ENCODE measurements at places on chromosomes 5 and 9.
A peak's percentile ranks its signal among the peaks of the same experiment; 100 is the strongest.

GRCh38 chr5:143398451-143399237, 4.8 kb downstream of the NR3C1 start:
- peak; percentile 15 for DNase-seq

DNA sequence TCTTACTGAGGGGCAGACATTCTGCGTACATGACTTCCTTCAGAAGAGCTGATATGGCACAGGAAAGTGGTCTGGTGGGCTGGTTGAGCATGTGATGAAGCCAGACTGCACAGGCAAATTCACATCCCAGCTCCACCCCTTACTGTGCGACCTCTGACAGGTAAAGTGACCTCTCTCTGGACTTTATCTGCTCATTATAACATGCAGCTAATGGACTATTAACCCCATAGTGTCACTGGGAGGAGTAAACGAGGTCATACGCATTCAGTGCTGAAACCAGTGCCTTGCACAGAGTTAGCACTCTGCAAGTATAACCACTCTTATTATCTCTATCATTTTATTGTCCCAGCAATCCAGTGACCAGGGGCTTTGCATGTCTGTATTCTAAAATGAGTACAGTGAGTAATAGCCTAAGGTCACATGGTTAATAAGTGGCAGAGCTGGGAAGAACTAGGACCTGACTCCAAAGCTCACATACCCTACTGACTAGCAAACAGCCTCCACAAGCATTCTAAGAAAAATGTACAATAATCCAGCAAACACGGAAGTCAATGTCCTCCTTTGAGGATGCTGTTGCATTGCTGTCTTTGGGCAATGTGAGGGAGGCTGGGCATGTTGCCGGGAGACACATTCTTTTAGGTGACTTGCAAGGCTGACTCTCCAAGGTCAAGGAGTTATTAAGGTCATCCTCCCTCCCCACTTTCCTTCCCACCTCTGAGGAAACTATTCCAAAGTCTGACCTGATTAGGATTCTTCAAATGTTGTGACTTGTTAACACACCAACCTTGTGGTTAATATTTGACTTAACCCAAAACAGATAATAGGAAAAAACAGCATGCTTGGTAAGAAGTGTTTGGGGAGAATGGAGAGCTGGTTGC, 19.0 kb downstream of the GLRX start:
- DNase-seq, result no peak

GRCh38 chr5:121164632-121165031, 687.0 kb upstream of the FTMT start:
- DNase-seq, result no peak

DNA sequence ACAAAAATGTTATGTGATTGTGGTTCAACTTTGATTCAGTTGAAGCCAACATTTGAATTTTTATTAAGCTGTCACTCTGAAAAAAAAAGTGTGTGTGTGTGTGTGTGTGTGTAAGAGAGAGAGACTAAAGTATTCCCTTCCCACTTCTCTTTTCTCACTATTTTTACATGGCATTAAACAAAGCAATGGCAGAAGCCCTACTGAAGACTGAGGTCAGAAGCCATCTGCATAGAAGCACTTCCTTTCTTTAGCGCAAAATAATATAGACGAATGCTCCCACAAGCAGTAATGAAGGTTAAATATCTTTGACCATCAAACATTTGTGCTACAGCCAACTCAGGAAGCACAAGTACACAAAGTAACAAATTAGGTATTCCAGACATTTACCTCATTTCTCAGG, 540.5 kb downstream of the KCTD16 start:
- DNase-seq, result no peak

DNA sequence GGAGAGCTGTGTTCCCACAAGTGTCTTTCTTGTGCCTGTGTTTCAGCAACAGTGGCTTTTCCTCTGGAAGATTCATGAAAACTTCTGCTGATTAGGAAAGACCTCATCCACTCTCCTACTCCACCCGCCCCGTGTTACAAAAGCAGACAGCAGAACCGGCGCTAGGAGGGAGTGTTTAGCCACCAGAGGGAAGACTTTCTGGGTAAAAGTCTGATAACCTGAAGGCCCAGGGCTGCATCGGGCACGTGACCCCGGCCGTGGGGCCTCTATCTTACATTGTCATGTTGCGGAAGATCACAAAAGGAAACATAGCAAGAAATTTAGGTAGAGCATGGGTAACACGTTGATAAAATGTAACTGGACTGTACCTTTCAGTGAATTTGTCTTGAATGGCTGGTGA, 32.0 kb upstream of the DMRT2 start:
- peak; percentile 12 for DNase-seq

DNA sequence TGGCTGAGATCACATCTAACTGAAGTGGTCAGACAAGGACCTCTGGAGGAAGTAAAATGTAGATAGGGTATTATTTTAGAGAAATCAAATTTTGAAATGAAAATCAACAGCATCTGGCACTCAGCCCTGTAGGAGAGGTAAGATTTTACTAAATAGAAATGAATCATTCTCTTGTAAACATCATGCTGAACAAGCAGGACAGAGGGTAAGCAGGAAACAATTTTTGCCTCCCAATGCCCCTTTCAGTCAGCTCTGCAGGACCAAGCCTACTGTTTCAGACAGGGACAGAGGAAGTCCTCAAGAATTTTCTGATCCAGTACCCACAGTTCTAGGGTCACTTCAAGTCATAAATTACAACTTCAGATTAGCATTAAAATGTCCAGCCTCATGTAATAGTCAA, 190.1 kb downstream of the ESM1 start:
- DNase-seq, result no peak

All from skin of body (tissue), 3 donors.